Astrocyte (in vitro differentiated cells and primary cell): ENCODE measurements at places on chromosomes 12 and 14. TPM values are rescaled to one million over a fixed set of nuclear protein-coding genes. Genes with fewer than 3 reads are reported as not detected.

Gene STON2
- total RNA-seq, result 39.7 and 52.9 TPM in 2 replicates

Gene DIO2
- total RNA-seq, result 2.1 and 4.7 TPM in 2 replicates

Gene ANP32D
- total RNA-seq, result not detected in 2 replicates

Gene TBC1D30
- total RNA-seq, result 1.2 TPM in 2 replicates

Gene SMCO2
- total RNA-seq, result 0.32 and 0.46 TPM in 2 replicates

GRCh38 chr12:25771476-25771875 lies 187.0 kb upstream of the RASSF8 start:
- no peak overlapping the region for H3K4me3 ChIP-seq
- H3K4me1 ChIP-seq, result peaks cover 16% of the 10 kb centered on the region
- no peak overlapping the region for H3K27ac ChIP-seq
- no peak for DNase-seq
- no peaks in the 10 kb centered on the region for H3K27me3 ChIP-seq

DNA sequence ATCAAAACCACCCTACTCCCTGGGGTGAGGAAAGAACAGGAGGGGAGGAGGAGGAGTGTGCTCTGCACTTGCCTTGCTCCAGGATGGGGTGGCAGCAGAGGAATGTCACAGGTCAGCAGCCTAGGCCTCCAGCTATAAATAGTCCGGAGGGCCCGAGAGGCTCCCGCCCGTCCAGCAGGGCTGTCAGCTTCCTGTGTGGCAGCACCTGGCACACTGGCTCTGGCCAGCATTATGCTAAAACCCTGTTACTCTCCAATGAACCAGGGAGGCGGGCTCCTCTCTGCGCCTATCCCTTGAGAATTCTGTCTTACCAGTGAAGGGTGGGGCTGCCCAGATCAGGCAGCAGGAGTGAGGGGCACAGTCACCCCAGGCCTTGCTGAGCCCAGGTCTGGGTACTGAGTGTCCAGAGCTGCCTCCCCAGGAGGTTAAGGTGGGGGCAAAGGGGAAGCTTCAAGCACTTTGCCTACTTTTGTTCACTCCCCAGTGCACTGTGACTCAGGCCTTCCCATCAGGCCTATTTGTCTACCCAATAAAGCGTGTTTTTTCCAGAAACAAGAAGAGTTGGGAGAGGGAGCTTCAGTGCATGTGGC lies 1.2 kb upstream of the COX14 start:
- no peak overlapping the region for H3K27ac ChIP-seq
- H3K4me1 ChIP-seq, result peaks cover 10% of the 10 kb centered on the region
- H3K4me3 ChIP-seq, result no peak overlapping the region
- no peaks in the 10 kb centered on the region for H3K36me3 ChIP-seq
- H3K27me3 ChIP-seq, result no peaks in the 10 kb centered on the region

GRCh38 chr12:23290627-23291330 lies 658.7 kb downstream of the SOX5 start:
- H3K4me1 ChIP-seq, result no peaks in the 10 kb centered on the region
- no peak overlapping the region for H3K27ac ChIP-seq
- H3K4me3 ChIP-seq, result no peak overlapping the region

DNA sequence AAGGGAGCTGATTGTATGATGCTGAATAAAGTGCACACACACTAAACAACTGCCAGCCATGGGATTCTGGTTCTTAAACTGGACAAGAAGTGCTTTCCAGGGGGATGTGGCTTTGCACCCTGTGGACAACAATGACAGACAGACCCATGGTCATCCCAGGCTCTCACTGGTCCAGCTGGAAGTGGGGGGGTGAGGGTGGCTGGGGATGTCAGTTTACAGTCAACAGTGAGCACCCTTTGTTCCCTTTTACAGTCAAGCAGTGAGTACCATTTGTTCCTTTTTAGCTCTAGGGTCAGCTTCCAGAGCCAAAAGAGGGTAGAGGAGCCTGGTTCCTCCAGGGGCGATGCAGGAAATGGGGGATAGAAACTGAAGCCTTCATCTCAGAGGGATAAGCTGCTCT lies 100.7 kb downstream of the SMOC1 start:
- no peaks in the 10 kb centered on the region for H3K36me3 ChIP-seq
- H3K4me3 ChIP-seq, result no peak overlapping the region
- no peak for DNase-seq
- no peak overlapping the region for H3K27ac ChIP-seq
- no peaks in the 10 kb centered on the region for H3K4me1 ChIP-seq
- H3K27me3 ChIP-seq, result no peaks in the 10 kb centered on the region
